Activated B cell treated with CpG ODN at 0.5 μM for 24 hours (primary cell): ENCODE measurements at places on chromosomes 13 and 19.

DNA sequence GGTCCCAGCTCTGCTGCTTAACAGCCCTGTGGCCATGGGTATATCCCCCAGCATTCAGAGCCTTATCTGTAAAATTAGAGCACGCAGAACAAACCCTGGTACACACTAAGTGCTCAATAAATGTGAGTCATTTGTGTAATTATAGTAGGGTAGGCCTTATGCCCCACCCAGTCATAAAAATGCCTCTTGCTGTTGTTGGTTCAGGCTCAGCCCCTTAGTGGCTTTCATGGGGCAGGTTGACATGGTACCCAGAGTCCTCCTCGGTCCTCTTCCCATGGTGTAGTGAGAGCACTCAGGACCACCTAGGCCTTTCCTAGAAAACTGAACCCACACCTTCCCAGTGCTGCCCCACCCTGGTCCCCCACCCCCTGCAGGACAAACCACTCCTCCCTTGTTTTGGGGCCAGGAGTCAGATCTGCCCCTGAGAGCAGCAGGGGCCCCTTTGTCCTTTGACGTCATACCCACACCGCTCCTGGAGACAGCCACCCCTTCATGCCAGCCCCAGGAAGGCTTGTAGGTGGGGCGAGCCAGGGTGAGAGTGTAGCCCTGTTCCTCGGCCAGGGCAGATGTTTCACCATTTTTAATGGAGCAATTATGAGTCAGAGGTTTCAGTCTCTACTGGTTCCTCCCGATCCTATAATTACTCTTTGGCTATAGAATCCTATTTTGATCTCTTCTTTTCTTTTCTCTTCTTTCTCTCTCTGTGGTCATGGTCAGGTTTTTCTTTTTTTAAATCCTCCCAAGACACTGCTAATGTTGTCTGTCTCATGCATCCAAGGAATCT lies 36.8 kb downstream of the ACTN4 start:
- DNase-seq: no peak

GRCh38 chr19:38003438-38004185 lies 96.6 kb downstream of the SIPA1L3 start:
- peak; percentile 33 for DNase-seq

DNA sequence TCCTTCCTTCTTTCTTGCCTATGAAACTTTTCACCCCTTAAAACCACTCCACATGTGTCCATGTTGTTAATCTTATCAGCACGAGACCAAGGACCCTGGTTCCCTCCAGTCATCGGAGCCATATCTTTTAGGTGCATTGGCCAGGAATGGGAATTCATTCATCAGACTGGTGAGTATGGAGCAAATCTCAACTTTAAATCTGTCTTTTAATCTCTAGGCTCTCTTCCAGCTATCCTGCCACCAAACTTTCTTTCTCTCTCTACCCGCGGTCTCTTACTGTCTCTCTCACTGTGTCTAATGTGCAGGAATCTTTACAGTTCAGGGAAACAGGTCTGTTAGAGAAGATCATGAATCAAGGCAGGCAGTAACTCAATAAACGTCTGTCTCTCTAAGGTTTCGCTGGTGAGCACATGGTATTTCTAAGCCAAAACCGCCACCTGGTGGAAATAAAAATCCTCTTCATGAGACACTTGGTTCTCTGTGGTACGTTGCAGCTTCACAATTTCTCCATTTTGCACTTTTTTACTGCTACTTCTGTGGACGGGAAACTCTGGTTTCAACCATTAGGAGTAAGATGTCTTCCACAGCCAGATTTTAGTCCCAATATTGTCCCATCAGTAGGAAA lies 16.1 kb downstream of the LGALS16 start:
- no peak for DNase-seq

DNA sequence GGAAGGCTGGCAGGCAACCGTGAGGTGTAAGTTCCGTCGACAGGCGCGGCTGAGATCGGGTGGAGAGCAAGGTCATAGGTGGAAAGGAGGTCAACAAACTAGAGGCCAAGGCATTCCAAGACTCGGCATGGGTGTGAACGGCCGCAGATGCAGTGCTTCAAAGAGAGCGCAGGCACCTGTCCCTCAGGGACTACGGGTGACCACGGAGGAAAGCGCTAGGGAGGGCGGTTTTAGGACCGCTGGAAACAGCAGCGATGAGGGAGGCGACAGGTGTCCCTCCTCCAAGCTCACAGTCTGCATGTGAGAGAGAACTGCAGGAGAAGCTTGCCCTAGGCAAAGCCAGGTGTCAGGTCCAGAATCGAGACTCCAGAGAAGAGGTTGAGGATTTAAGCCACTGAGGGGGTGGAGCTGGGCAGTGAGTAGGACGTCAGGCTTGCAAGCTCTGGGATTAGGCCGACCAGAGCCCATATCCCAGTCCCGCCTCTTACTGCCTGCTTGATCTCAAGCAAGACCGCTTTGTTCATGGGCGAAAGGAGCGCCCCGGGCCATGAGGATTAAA lies 1.6 kb upstream of the MLNR start:
- DNase-seq: no peak

DNA sequence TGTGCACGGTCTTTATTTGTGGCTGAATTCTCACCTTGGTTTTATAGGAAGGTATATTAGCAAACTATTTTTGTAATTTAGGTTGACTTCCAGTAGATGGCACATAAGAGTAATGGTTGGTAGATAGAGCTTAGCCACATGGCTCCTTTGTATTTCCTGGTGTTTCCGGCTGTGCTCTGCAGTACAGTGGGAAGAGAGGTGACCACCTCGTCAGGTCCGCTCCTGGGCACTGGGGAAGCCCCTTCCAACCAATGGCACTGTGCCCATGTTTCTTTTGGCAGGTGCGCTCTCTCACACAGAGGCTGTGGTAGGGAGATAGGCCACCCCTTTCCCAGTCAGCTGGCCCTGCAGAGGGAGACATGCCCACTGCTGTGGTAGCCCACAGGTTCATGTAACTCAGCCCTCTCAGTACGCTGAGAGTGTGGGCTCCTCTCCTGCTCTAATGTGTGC lies 74.3 kb upstream of the ATP12A start:
- no peak for DNase-seq

- DNase-seq: no peak
Measured at GRCh38 chr19:33472691-33473652, 48.6 kb downstream of the PEPD start.

DNA sequence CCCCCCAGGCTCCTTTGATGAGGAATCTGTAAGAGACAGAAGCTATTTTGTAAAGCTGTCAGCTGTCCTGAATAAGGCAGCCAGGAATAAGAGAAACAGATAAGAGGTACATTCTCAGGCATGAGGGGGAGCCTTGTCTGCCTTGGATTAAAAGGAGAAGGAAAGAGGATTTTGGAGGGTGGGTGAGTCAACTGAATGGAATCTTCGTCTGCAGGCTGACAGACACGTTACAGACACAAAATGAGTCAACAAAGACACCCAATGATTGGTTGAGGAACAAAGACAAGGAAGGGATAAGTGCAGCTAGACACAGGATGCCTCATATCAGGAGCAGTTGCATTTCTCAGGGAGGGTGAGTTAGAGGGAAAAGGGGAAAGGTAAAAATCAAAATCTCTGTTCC lies 162.5 kb downstream of the OLFM4 start:
- no peak for DNase-seq

GRCh38 chr13:77310579-77311279 lies 16.2 kb downstream of the MYCBP2 start:
- no peak for DNase-seq

GRCh38 chr13:45737571-45738017 lies 35.5 kb downstream of the CBY2 start:
- DNase-seq: no peak

DNA sequence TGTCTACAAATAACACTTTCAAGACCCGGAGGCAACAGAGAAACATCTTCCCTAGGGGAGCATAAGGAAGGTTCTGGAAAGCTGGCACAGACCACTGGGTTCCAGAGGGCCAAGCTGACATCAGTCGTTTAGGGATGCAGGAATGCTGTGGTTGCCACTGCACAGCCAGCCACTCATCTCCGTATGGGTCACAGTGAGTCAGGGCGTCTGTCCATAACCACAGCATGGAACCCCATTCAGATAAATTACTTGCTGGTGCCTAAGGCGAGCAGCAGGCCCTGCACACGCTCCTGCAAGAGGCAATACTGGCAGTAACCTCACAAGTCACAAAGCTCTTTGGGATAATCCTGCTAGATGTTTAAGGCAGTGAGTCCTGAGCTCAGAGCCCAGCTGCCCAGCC lies 140.9 kb upstream of the UBL3 start:
- no peak for DNase-seq

- DNase-seq: no peak
Measured at GRCh38 chr13:98226496-98226895, 49.4 kb upstream of the RNF113B start.

- DNase-seq: no peak
Measured at GRCh38 chr13:29284726-29285125, 310.8 kb downstream of the SLC7A1 start.

DNA sequence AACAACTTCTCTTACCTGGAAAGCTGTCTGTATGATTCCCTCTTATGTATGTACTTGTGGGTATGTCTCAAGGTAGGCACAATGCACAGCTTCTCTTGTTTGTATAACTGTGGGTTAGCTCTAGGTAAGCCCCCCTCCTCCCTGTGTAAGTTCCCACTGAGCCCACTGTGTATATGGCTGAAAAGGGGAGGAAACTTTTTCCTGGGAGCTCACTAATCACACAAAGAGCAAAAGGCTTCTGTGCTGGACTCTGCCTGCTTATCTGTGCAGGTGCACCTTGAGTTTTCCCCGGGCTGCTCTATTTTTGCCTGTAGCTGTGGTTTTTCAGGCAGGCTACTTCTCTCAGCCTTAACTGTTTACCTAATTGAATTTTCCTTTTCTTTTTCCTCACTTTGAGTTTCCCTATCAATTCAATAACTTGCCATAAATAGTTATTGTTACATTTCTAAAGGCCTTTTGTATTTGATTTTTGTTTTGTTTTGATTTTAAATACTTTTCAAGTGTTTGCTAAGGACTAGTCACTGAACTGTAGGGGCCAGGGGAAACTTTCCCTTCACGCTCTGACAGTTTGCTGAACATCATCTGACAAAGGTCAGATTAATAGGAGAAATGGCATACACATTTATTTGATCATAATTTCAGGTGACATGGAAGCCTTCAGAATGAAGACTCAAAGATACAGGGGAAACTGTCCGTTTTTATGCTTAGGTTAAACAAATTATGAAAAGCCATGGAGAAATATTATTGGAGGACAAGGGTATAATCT lies 423.5 kb upstream of the ATXN8OS start:
- no peak for DNase-seq

- DNase-seq: no peak
Measured at GRCh38 chr13:32278426-32278825, 36.7 kb downstream of the ZAR1L start.

DNA sequence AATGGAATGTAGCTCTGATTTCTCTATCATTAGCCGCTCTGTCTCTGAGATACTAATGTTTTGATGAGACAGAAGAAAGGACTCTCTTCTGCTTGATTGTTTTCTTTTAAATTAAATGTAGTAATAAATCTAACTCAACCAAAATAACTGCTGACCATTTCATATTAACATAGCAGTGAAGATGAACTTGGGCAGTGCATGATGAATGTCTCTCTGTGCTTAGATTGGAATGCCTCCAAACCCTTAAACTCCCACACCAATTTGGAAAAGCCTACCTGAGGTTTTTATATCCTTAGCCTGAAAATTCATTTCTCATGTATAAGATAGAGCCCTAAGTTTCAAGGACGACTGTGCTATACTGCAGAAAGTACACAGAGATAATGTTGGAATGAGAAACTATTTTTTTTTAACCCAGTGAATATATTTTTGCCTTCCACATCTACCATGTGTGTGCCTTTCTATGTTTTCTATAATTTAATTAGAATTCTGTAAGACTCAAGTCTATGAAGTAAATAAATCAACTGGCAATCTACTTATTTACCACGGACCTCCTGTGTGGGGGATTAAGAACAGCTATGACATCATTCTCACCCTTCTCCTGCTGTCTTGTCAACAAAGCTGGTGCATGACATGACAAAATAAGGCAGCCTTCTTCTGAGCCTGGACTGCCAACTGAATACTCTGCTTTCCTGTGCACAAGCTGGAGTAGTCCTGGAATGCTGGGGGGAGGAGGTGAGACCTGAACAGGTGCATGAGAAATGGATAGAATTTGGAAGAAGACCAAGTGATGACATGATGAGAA lies 155.5 kb downstream of the FGF9 start:
- DNase-seq: no peak

DNA sequence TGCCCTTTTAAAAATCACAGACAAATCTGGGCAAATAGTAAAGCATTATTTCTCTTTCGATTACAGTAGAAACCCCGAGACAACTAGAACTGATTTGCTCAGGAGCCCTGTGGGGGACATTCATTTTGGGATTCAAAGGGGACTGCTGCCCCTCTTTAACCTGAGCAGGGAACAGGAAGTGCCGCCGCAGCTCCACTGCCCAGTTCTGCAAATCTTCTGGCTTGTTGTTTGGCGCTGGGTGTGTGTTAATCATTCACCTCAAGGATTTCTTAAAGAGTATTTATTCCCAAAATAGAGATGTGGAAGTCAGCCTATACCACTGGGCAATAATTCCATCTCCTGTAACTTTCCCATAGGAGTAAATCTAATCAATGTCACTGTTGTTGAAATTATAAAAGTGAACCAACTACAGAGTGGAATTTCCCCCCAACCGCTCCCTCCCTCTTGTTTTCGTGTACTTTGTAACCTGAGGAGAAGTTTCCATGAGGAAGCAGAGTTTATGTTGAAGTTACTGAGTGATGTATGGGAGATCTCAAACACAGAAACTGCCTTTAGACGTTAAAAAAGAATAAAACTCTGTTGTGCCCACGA lies 515.8 kb downstream of the KLF12 start:
- no peak for DNase-seq

- DNase-seq: no peak
Measured at GRCh38 chr19:55590617-55591016, 8.7 kb downstream of the FIZ1 start.

- DNase-seq: no peak
Measured at GRCh38 chr19:33604651-33605050, 17.1 kb upstream of the CHST8 start.

DNA sequence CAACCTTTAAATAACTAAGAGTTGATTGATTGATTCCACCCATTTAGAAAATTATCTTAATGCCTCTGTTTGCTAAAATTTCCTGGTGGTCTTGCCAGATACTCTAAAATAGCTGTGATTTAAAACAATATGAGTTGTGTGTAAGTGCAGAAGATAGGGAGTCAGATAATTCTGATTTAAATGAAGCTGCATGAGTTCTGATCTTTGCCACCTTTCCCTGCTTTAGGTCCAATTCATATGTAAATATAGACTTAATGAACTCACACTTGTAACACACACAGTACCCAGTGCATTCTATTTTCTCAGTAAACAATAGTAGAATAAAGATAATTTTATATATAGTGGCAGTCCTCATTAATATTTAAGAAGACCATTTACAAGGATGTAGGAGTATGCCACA lies 981.8 kb downstream of the SLITRK1 start:
- DNase-seq: no peak
